ENCODE measurements at places on chromosomes 11 and 22.

DNA sequence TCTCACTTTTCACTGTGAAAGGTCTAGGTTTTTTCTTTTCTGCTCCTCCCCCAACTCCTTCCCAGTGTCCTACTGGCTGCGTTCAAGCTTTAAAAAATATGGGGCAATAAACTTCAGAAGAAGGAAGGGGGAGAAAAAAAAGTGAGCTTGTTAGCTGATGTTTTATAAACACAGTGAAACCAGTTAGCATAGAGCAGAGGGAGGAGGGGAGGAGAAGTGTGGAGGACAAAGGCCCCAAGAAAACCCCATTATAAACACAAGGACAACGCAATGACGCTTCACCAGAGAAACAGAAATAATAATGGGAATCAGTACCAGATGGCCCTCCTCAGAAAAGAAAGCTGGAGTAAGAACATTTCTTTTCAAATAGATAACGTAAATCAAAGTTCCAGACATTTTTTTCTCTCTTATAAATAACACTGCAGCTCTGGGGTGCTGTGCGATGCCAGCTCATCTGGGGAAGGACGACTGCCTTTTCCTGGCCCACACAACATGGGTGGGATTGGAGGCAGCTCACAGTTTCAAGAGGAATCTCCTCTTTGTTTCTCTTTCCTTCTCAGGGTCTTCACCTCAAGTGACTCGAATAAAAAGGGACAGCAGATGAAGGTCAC is 235.4 kb upstream of the NARS2 start:
- DNase-seq: peak; percentile 16

DNA sequence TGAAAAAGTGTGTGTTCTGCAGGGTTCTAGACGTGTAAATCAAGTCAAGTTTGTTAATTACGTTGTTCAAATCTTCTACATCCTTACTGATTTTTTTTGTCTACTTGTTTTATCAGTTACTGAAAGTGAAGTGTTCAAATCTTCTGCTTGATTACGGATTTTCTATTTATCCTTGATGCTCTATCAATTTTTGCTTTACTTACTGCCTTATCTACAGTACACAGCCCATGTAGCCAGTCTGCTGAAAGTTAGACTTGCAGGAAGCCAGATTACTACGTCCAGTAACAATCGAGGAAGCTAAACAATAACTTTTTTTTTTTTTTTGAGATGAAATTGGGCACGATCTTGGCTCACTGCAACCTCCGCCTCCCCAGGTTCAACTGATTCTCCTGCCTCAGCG is 15.6 kb upstream of the C11orf24 start:
- no peak for DNase-seq

DNA sequence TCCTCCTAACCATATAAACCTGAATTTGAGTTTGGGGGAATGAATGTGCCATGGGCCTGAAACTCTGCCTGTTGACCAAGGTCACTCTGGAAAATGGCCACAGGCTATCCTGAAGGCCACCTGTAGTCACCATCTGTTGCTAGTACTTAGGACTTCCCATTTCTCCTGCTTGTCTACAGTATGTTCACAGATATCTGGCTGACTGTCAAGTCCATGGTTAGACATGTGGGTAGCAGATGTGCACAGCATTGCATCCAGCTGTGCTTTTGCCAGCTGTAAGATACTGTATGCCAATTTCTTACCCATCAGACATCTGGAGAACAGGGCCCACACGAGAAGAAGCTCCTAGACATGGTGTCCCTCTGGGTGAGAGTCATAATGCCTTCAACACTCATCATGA is 475.4 kb downstream of the INSC start:
- no peak for DNase-seq

GRCh38 chr22:49770547-49771265 is 57.0 kb downstream of the BRD1 start:
- DNase-seq: no peak

- peak; percentile 30 for DNase-seq
These were observed 68.0 kb downstream of the USP47 start for GRCh38 chr11:11909727-11910126.

- no peak for DNase-seq
These were observed 7.1 kb downstream of the ACAD8 start for GRCh38 chr11:134260503-134260902.

DNA sequence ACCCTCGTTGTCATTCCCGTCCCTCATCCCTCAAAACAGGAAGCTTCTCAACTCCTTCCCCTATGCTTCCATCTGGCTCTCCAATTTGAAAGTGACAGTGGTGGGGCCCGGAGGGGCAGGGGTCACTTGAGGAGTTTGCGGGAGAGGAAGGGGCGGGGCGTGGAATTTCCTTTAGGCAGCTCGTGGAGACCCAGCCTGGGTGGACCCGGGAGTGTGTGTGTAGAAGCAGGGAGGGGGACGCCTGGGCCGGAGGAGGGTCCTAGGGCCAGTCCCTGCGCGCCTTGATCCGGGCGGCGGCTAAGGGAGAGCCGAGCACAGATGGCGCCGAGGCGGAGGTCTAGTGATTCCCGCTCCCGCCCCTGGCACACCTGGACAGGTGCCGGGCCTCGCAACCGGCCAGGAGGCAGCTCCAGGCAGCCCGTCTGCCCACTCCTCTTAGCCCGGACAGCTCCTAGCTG is 7.8 kb upstream of the PAX6 start:
- DNase-seq: no peak
